Mammary epithelial cell (primary cell): ENCODE measurements at places on chromosomes 11 and 22. TPM values are rescaled to one million over a fixed set of nuclear protein-coding genes. Genes with fewer than 3 reads are reported as not detected.

GRCh38 chr11:102620818-102621561 is 4.1 kb downstream of the MMP20 start:
- no peak for DNase-seq

DNA sequence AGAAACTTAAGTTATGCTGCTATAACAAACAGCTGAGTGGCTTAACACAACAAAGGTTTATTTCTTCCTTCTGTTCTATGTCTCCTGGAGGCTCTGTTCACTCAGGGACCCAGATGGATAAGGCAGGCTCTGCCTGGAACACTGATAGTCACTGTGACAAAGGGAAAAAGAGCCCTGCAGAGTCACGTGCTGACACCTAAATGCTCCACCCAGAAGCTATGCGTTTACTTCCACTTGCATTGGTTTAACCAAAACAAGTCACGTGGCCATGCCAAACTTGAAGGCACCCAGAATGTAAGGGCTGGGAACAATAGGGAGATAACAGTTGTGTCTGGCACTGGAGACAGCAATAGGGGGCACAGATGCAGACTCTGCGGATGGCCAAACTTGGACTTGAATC is 3.4 kb upstream of the MS4A15 start:
- no peak for DNase-seq

GRCh38 chr22:50146439-50147238 is 23.9 kb upstream of the PANX2 start:
- DNase-seq, result peak; percentile 54

- no peak for DNase-seq
These were observed 27.7 kb downstream of the FAM227A start for GRCh38 chr22:38628444-38628843.

DNA sequence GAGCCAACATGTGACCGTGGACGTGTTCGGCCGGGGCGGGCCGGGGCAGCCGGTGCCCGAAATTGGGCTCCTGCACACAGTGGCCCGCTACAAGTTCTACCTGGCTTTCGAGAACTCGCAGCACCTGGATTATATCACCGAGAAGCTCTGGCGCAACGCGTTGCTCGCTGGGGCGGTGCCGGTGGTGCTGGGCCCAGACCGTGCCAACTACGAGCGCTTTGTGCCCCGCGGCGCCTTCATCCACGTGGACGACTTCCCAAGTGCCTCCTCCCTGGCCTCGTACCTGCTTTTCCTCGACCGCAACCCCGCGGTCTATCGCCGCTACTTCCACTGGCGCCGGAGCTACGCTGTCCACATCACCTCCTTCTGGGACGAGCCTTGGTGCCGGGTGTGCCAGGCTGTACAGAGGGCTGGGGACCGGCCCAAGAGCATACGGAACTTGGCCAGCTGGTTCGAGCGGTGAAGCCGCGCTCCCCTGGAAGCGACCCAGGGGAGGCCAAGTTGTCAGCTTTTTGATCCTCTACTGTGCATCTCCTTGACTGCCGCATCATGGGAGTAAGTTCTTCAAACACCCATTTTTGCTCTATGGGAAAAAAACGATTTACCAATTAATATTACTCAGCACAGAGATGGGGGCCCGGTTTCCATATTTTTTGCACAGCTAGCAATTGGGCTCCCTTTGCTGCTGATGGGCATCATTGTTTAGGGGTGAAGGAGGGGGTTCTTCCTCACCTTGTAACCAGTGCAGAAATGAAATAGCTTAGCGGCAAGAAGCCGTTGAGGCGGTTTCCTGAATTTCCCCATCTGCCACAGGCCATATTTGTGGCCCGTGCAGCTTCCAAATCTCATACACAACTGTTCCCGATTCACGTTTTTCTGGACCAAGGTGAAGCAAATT is 1.8 kb downstream of the FUT4 start:
- DNase-seq, result no peak

- DNase-seq, result no peak
These were observed 95.3 kb upstream of the RCN1 start for GRCh38 chr11:31995525-31996094.

DNA sequence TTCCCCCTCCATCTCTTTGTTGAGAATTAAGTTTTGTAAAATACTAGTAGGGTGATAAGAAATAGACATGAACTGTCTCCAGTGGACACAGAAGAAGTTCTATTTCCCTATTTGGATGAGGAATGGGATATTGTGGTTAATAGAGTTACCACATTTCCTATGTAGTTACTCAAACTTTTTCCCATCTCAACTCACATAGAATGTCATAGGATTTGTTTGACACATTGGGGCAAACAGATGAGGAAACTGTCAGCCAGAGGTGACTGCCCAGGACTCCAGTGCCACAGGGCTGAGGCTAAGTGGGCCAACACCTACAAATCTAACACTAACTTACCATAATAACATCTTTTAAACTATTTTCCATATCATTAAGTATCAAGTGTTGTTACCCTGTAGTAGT is 58.3 kb downstream of the CCDC83 start:
- no peak for DNase-seq

GRCh38 chr11:118358071-118358470 is 1.3 kb upstream of the UBE4A start:
- no peak for DNase-seq

DNA sequence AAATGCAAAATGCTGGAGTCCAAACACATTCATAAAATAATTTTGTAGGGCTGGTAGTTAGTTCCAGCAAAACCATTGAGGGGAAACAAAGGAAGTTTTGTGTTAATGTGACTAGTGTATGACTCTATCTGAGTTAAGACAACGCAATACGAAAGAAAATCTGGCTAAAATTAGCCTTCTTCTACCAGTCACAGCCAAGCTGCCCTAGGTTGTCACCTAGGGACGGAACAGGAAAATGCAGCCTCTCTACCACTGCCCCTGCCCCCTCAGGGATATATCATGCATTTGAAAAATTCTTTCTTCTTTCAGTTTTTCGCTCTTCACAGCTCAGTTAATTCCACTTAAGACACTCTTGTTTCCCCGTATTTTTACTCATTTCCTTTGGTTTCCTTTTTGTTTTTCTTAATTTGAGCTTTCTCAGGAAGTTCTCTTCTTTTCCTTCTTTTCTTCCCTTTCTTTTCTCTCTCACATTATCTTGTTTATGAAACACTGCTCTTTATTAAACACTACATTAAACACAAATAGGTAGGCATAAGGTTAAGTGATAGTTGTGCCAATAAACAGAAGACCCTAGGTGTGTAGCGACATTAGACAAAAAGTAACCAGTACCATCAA is 30.6 kb downstream of the KIRREL3 start:
- DNase-seq, result peak; percentile 66

DNA sequence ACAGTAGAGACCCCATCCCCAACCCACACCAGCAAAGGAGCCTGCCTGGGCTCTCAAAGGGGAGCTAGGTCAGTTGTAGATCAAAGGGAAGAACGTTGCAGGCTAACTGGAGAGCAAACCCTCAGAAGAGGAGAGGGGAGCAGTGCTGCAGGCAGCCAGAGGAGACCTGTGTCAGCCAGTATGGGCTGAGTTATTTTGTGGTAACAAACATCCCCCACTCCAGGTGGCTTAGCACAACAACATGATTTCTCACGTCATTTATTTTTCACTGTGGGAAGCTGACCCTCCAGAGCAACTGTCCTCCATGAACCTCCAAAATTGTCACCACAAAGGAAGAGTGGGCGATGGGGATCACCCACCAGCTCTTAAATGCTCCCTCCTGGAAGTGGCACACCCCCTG is 19.8 kb upstream of the SHANK2 start:
- no peak for DNase-seq

The INPP5J gene
- 0.50 TPM for total RNA-seq
